Cerebellar cortex (tissue), 1 donor: ENCODE measurements at places on chromosomes 16 and 17.
A peak's percentile ranks its signal among the peaks of the same experiment; 100 is the strongest.

GRCh38 chr16:48420437-48420836 is 35.2 kb upstream of the SIAH1 start:
- no peak for DNase-seq

GRCh38 chr17:11747441-11747840 is 149.2 kb downstream of the DNAH9 start:
- DNase-seq: no peak

DNA sequence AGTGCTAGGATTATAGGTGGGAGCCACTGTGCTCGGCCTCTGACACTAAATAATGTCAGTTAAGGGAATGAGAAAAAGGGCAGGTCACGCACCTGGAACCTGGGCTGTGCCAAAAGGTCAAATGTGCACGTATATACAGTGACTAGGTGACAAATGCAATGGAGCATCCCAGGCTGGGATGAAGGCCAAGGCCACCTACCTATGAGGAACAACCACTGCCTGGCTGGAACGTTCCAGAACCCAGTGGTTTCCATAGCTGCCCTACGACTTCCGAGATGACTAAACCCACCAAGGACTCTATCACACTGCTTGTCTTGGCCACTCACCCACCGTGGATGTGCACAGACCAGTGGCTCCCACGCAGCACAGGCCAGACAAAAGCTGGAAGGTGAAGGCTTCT is 16.1 kb downstream of the ZNF500 start:
- no peak for DNase-seq

DNA sequence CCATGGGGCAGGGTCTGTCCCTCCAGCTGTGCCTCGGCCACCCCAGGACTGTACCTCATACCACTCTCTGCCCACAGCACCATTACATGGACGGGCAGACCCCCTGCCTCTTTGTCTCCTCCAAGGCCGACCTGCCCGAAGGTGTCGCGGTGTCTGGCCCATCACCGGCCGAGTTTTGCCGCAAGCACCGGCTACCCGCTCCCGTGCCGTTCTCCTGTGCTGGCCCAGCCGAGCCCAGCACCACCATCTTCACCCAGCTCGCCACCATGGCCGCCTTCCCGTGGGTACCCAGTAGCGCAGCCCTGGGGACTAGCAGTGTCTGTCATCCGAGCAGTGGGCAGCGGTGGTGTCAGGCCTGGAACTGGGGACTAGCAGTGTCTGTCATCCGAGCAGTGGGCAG is 2.6 kb upstream of the RHBDL1 start:
- DNase-seq: no peak

DNA sequence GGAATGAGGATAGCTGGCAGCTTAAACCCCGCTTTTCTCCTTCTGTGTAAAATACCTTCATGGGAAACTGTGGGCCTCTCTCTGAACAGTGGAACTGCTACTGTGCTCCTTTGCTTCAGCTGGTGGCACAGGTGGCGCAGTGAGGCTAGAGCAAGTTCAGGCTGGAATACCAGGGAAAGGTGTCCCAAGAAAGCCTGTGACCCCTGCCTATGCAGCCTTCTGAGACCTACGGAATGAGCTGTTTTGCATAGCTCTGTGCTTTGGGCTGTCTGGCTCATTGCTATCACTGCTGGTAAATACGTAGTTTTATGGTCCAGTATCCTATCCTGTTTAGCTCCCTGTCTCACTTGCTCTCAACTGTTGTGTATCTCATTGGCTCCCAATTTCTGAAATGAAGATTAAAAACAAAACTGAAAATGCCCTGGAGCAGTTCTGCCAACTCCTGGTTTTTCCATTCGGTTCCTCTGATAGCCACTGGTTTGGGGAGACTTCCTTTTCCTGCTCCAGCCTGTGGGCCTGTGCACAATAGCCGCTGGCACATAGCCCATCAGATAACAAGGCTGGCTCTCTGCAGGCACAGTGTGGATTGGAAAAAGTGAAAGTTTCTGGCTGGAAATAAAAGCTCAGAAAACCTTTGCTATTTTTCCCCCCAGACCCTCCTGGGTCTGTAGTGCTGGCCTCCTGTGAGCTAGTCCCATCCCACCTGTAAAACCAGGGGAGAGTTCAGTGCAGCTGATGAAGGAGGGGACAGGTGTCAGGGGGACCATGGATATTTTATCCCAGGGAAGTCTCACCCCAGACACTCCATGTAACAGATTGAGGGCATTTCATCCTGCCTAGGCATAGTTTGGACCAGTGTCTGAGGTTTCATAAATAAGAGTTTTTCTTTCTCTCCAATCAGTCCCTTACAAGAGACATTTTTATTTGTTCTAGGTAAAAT is 24.0 kb downstream of the LIMD2 start:
- peak; percentile 64 for DNase-seq

GRCh38 chr17:15106540-15106939 is 158.6 kb downstream of the PMP22 start:
- no peak for DNase-seq

DNA sequence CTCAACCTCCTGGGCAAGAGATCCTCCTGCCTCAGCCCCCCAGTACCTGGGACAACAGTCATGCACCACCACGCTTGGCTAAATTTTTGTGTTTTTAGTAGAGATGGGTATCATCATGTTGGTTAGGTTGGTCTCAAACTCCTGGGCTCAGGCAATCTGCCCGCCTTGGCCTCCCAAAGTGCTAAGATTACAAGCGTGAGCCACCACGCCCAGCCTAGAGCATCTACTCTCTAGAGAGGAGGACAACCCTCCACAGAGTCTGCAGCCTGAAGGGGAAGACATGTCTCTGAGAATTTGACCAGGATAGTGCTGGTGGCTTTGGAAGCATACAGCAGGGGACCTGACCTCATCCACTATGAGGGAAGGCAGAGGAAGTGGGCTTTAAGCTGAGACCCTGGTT is 4.7 kb upstream of the GRB2 start:
- no peak for DNase-seq

DNA sequence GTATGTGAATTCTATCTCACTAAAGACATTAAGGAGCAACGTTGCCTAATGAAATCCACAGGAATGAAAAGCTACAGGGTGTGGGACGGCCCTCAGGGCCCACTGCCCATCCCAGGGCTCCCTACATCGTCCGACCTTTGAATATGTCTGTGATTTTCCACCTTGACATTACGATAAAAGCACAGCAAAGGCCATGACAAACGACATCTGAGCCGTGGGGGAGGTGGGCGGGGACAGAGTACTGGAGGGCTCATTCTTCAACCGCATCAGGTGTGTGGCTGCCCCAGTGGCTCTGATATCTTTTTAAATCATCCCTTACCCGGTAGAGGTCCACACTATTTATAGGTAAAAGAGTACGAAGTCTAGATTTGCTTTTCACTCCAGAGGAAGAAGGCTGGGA is 35.1 kb downstream of the LMF1 start:
- DNase-seq: no peak

DNA sequence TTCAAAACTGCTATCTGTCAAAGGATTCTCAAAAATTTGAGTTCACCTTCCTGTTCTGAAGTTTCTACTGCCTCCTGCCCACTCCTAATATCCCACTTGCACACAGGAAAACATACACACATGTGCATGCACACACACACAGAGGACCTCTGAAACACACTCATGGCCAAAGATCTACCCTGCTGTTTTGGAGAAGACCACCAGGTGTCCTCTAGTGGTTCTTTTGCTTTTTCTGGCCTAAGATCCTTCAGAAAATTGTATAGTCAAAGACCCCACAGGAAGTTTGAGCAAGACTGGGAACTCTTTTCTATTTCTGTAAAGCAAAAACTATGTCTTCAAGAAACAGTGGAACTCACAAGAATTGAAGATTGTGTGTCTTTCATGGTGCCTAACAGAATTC is 90.2 kb downstream of the CDH8 start:
- no peak for DNase-seq

DNA sequence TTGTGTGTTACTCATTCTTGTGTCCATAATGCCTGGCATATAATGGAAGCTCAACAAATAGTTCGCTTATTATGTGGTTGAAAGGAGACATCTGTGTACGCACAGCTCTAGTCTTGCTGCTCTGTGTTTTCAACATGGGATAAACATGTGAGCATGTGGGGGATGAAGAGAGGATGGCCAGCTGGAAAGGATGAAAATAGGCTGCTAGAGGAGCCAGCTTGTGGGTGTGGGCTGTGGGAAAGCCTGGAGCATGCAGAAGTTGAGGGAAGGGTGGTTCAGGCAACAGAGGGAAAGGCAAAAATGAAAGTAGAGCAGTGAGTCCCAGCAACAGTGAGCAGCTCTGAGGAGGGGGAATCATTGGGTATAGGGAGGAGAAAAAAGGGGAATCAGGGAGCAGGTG is 324.6 kb upstream of the CDH11 start:
- DNase-seq: no peak

DNA sequence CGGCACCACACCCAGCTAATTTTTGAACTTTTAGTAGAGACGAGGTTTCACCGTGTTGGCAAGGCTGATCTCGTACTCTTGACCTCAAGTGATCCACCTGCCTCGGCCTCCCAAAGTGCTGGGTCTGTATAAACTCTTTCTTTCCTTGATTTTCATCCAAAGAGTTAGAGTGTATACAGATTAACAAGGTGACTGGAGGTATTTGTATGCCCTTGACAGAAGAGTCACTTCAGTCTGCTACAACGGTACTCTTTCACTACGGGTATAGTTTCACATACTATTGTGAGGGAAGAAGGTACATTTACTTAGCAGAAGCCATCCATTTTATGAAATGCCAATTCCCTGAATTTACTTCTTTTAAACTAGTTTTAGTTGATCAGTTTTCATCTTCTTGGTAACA is 32.5 kb downstream of the PPM1E start:
- no peak for DNase-seq

DNA sequence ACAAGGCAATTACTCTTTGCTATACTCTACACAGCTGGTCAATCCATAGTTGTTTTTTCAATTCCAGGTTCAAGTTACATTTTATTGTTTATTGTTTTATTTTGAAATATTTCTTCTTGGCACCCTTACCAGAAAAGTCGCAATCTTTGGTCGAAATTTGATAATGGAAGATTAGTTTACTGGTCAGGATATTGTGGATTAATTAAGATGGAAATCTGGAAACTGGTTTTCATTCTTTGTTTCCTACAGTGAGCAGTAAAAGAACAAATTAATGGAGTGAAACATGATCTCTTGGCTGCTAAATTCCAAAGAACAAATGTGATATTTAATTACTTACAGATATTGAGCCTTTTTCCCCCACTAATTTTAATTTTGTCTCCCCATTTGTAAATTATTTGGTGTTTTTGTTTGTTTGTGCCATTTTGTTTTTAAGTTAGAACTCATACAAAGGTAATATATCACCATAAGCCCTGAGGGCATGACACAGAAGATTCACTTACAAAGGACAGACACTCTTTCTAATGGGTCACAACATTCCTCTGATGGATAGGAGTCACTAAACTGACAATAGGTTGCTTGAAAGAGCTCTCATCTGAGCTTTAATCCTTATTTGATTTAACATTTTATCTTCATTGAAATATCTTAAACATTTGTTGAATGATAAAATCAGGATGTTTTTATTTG is 700.2 kb downstream of the KCNJ2 start:
- no peak for DNase-seq
